Lower lobe of right lung (tissue), 2 donors: ENCODE measurements at places on chromosomes 7 and 10.

GRCh38 chr10:26481914-26482550, 43.9 kb downstream of the APBB1IP start:
- no peak for DNase-seq

DNA sequence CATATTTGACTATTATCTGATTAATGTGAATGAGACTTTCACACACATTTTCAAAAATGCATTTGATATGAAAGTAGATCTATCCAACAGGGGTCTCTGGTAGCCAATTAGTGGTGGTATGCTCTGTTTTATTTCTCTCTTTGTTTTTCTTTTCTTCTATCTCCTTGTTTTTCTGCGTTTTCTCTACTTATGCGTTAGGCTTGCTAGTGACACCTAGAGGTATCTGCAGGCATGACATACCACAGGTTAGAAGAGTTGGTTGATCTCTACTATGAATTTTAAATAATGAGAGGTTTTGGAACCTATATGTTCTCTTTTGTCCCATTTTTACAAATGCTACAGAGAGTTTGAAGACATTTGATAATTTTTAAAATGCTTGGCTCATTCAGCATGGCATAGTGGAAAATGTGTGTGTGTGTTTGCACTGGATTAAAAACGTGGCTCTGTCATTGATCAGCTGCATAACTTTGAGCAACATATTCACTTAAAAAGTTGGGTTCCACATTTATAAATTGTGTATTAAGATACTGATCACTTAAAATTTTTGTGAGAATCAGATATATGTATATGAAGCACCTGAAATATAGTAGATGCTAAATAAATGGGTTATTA, 28.1 kb upstream of the PLXDC2 start:
- no peak for DNase-seq

GRCh38 chr10:112816033-112816430, 134.0 kb upstream of the TCF7L2 start:
- no peak for DNase-seq

- no peak for DNase-seq
Measured at GRCh38 chr10:101644002-101644401, 51.0 kb downstream of the FBXW4 start.

- no peak for DNase-seq
Measured at GRCh38 chr7:46059308-46060020, 138.4 kb upstream of the IGFBP3 start.

GRCh38 chr10:20975236-20975635, 78.1 kb upstream of the NEBL start:
- DNase-seq, result no peak

- DNase-seq, result no peak
Measured at GRCh38 chr10:82932451-82932850, 1057.5 kb downstream of the NRG3 start.

DNA sequence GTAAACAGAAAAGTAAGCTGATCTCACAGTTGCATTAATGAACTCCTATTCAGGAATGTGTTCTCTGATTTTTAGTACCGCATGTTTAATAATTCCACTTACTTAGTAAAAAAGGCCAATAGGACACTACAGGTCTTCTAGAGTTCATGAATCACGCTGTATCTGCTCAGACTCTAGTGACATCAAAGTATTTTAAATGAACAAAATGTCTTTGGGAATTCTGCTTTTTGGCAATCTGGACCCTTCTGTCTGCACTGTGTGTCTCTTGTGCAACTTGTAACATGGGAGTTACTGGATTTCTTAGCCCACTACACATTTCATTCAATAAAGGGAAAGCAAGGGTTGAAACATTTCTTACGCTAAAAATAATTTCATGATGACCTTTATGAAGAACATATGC, 50.2 kb downstream of the RABGEF1 start:
- DNase-seq, result no peak

GRCh38 chr10:26556748-26557640, 118.9 kb downstream of the APBB1IP start:
- no peak for DNase-seq

DNA sequence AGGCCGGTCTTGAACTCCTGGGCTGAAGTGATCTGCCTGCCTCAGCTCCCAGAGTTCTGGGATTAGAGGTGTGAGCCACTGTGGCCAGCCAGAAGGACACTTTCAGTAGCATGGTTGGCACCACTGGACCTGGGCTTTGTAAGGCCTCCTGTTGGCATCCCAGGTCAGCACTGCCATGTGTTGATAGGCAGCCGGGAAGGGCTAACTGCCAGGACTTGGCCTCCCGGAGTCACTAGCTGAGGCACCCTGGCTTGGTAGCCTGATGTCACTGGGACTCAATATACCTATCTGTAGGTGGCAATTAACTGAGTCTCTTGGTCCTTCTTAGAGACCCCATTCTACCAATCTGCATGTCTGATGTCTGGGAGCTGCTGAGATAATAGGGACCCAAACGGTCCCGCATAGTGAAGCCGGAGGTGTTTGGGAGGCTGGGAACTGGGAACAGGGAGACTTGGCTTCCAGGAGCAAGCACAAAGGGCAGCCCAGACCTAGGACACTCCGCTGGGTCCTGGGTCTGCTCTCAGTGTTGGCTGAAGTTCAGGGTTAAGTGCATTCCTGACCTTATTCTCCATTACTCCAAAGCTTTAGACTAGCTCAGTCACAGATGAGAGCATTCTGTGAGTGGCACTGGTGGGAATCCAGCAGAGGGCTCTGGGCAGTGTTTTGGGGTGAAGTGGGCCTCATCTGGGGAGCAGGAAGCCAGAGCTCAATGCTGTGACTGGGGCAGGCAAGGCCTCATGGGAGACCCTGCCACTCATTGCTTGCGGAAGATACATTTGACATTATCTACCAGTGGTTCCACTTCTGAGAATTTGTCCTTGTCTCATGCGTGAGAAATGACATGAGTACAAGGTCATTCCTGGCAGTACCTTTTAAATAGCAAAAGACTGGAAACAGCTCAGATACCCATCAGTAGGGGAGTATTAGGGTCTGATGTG, 2.7 kb downstream of the LHPP start:
- DNase-seq, result no peak

DNA sequence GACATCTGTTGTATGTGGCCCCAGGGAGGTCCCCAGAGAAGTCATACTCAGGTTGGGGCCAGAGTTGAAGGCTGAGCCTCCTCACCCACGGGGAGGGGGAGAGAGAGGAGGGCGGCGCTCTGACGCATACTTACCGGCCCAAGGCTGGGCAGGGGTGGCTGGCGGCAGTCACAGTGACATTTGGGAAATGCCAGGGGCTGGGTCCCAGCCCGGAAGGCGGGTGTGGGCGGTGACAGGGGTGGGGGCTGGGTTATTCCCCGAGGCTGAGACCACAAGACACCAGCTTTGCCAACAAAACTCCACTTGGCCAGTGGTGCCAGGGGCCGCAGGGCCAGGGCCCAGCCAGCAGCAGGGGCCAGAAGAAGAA, 41.1 kb downstream of the RASGEF1A start:
- DNase-seq, result peak; percentile 13

DNA sequence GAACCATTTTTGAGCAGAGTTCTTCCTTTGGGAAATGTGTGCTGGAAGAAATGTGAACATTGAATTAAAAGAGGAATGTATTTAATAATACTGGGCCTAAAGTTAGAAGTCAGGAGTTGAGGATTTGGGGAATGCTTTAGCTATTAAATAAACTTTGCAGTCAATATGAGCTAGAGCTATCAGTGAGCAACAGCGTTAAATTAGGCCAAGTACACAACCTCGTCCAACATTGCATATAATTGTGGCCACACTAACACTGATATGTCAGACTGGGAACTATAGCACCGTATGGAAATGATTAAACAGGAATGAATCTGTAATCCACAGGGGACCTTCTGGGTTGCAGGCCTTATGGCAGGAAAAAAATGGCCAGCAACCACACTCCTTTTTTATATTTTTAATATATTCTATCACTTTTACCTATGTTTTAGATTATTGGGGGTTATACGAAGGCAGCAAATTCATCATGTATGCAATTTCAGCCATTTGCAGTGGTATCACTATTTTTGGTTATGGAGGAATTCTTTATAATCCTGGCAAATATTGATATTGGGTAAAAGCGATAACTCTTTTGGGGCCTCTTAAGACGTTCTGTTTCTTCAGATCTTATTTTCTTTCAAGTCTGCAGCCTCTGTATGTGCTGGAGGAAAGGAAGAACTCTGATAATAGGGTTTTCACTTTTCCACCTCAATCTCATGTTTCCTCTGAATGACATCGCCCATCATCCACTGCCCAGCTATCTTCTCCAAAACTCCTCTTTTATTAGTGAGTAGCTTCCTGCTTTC, 236.3 kb upstream of the PLXDC2 start:
- no peak for DNase-seq

GRCh38 chr7:2018569-2019460, 213.9 kb downstream of the MAD1L1 start:
- DNase-seq, result peak; percentile 72

- no peak for DNase-seq
Measured at GRCh38 chr7:7687800-7688199, 30.6 kb downstream of the RPA3 start.

GRCh38 chr10:105964009-105964408, 1200.5 kb downstream of the SORCS1 start:
- DNase-seq, result no peak

GRCh38 chr10:63630085-63630930, 109.1 kb downstream of the REEP3 start:
- DNase-seq, result peak; percentile 92

GRCh38 chr7:77330169-77330882, 85.8 kb downstream of the GSAP start:
- peak; percentile 37 for DNase-seq

DNA sequence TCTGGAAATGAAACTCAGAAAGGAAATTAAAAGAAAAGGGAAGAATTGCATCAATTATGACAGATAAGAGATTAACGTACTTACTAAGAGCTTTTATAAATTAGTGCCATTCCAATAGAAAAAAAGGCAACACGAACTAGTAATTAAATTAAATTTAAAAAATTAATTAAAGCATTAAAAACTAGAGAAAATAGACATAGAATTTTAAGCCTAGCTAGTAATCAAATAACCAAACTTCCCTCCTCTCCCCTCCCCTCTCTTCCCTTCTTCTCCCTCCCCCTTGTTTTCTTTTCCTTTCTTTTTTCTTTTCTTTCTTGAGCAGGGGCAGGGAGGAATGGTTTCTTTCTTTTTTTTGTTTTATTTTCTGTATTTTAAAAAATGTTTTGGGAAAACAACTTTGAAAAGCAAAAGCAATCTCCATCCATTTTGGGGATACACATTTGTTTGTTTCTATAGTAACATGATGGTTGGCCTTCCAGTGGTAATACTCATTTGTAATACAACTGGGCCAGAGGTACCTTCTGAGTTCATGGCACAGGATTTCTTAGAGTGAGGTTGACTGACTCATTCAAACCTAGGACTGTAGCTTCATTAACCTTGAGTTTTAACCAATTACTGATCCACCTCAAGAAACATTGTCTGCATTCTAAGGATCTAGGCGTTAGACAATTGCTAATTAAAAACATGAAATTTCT, 132.6 kb downstream of the ST7 start:
- no peak for DNase-seq

DNA sequence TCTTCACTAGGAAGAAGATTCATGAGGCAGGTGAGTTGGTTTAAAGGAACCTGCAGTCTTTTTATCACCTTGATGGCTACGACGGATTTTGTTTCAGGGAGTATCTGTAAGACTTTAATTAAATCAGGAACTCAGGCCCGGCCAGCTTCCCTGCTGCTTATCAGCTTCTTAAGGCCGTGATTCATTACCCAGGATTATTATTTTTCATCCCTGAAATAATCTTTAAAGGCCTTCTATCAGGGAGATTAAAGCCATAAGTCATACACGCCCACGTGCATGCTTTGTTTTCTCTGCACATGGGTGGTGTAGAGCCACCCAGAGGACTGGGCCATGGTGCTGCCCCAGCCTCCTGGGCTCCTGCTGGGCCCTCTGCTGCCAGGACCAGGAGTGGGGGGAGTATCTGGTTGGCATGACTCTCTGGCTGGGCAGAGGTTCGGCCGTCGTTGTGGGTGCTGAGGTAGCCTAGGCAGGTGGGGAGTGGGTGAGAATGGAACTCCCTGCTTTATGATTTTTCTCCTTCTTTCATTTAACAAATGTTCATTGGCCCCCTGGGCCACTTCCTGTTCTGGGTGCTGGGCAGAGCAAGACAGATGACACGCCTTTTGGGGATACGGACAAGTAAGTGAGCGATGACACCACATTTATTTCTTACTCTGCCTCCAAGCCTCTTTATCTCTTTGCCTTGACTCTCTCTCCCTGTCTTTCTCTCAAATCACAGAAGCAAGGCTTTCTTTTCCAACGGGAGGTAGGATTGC, 39.0 kb upstream of the PCBD1 start:
- DNase-seq, result no peak

GRCh38 chr10:51030480-51030879, 43.8 kb upstream of the PRKG1 start:
- DNase-seq, result no peak

DNA sequence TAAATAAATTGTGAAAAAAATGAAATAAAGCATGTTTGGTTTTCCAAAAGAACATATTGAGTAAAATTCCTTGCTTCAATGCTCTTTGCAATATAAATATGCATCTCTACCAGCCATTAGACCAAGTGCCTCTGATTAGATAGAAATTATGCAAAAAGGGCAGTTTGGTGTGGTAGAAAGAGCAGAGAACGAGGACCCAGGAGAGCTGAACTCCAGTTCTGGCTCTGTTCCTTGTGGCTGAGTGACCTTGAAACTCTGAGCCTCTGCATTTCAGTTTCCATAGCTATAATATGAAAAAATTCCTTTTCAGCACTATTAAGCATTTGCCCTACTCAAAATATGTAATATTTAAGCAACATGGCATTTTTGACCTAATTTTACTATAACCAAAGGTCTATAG, 36.5 kb downstream of the COL1A2 start:
- DNase-seq, result no peak

DNA sequence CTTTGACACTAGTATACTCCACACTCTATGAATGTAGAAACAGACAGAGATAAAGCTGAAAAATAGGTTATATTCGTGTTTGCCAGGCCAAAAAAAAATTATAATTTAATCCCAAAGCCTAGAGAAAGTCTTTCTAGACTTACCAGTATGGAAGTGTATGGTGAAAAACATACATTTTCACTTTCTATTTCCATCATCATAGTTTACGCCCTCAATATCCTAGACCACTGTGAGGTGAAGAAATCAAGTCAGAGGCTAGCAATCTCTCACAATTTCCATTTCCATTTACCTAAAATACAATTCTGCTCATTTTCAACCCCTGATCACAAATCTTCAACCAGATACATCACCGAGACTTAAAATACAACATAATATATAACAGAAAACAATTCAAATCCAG, 16.2 kb downstream of the GPR22 start:
- no peak for DNase-seq

GRCh38 chr10:42929993-42930392, 146.9 kb upstream of the RET start:
- DNase-seq, result no peak

- DNase-seq, result no peak
Measured at GRCh38 chr7:16436306-16436705, 15.0 kb upstream of the CRPPA start.

GRCh38 chr7:108000875-108001763, 1.8 kb downstream of the LAMB1 start:
- DNase-seq, result peak; percentile 51

DNA sequence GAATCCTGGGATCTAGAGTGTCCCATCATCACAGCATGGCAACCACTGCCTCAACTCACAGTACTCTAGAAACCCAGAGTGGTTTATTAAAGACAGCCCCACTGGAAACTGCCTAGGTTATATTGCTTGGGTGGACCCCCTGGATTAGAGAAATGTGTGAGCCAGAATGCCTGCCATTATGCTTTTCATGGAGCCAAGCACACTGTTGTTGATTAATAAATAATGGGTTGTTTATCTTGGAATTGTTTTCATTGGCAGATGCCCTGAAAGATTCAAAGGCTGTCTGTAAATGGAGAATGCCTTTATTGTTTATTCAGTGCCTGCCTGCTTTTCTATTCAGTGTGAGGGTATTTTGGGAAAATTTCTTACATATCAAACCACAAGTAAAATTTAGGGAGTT, 52.1 kb downstream of the GNAI1 start:
- no peak for DNase-seq
